ENCODE measurements at places on chromosomes 12 and 14.
A peak's percentile ranks its signal among the peaks of the same experiment; 100 is the strongest.

- no peak for DNase-seq
These were observed 17.8 kb downstream of the FBXL14 start for GRCh38 chr12:1576410-1577241.

DNA sequence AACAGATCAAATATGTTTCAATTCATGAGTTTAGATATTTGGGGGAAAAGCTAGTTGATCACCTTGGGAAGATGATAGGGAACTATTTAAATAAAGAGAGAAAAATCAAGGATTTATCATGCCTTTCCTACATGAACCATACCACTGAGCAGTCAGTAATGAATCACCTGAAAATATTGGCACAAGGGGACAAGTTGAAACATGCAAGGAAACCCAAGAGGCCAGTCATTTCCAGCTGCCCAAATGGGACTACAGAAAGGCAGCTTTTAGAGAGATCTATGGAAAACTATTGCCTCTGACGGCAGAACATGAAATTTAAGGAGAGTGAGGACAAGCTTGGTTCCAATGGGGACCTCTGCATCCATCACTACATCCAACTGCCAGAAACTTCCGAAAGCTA, 14.1 kb upstream of the ETV6 start:
- DNase-seq = no peak

DNA sequence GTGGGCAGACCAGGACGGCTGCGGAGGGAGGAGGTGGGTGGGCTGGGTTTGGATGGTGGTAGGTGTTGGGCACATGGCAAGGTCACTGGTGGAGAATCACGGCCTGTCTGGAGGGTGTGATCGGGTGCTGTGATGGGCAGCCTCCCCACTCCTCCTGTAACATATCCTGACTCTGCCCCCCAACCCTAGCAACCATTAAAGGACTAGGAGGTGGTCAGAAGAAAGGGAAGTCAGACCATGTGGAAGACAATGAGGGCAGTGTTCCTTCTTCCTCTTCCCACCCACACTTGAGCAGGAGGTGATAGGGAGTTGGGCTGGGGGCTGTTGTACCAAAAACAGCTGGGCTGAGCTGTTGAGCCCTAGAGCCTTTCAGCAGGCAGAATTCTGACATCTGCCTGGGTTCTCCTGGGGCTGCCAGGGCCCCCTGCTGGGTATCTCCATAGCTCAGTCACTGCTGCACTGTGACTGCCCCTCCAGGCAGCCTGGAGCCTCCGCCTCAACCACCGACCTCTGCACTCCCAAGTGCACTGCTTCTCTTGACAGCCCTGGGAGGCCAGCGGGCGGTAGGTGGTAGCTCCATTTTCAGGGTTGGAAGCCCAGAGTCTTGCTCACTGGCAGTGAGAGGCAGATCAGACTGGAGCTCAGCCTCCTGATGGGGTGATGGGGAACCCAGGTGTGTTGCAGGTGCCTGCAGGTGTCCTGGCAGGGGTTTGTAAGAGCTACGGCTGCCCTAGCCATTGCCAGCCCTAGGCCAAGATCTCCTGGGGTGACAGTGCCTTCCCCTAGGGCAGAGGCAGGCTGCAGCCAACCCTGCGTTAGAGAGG, 15.4 kb downstream of the VASH1 start:
- DNase-seq = peak; percentile 66

DNA sequence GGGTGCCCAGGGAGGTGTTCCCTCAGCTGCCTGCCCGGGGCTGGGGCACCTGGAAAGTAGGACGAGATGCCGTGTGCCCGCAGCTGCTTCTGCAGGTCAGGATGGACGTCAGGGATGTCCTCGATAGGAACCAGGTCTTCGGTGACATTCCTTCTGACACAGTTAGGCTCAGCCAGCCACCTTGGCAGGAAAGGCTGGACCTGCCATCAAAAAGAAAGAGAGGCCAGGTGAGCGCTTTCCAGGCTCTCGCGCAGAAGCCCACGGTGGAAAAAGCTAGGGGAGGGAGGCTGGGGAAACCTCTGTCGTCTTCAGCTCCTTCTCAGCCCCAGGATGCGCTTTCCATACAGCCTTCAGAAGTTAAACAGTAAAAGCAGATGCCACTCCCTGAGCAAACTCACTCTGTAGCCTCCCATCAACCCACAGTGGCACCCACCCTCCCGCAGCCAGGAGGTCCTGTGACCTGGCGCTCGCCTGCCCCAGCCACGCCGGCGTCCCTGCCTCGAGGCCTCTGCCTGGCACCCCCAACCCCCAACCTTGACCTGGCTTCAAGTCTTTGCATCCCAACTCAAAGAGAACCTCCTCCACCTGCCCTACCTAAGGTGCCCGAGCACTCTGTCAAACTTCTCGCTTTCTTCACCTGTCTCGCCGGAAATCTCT, 1.3 kb downstream of the DDX51 start:
- no peak for DNase-seq

DNA sequence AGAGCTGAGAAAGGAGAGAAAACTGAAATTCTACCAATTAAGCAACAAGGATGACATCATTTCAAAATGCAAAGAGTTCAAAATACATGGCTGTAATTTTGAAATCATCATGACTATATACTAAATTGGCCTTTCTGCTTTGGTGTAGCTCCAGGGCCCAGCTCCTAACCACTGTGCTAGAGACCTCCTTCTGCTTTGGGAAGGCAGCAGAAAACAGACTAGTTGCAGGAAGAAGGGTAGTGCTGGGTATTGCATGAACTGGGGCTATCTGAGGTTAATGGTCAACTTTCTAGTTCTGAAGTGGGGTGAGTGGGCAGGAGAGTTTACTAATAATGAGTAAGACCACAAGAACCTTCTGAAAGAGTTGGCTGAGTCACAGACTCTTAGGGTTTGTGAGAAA, 66.2 kb downstream of the PTGER2 start:
- DNase-seq = peak; percentile 53

- no peak for DNase-seq
These were observed 55.5 kb downstream of the DUSP16 start for GRCh38 chr12:12507121-12507520.

DNA sequence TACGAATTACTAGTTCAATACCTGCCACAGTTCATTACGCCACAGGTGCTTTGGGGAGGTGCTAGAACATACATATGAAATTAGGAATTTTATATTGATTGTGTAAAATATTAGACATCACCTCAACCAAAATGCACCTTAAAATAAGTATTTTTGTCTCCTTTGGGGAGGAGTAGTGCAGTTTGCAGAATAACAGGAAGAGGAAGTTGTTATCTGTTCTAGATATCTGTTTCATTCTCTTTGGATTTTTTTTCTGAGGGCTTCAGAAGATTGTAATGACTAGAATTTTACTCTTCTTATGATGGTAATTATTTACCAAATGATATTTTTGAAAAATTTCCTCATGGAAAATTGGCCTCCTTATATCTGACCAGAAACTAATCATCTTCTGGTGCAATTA, 9.9 kb upstream of the GYS2 start:
- peak; percentile 41 for DNase-seq

- DNase-seq = peak; percentile 54
These were observed 3.7 kb downstream of the REM2 start for GRCh38 chr14:22886500-22887259.

DNA sequence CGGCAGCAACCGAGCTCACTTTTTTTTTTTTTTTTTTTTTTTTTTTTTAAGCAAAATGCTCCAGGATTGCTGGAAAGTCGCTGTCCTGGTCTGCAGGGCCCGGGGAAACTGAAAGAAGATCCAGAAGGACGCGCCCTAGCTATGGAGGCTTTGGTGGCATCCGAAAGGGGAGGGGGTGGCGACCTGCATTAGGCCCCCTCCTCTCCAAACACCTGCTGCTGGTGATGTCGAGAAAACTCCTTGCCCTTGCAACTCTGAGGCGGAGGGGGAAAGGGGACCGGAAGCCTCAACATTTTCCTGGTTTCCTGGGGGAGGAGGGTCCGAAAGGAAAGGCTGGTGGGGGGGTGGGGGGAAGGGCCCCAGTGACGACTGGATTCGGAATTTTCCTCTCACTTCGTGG, 421.1 kb downstream of the VRK1 start:
- no peak for DNase-seq

DNA sequence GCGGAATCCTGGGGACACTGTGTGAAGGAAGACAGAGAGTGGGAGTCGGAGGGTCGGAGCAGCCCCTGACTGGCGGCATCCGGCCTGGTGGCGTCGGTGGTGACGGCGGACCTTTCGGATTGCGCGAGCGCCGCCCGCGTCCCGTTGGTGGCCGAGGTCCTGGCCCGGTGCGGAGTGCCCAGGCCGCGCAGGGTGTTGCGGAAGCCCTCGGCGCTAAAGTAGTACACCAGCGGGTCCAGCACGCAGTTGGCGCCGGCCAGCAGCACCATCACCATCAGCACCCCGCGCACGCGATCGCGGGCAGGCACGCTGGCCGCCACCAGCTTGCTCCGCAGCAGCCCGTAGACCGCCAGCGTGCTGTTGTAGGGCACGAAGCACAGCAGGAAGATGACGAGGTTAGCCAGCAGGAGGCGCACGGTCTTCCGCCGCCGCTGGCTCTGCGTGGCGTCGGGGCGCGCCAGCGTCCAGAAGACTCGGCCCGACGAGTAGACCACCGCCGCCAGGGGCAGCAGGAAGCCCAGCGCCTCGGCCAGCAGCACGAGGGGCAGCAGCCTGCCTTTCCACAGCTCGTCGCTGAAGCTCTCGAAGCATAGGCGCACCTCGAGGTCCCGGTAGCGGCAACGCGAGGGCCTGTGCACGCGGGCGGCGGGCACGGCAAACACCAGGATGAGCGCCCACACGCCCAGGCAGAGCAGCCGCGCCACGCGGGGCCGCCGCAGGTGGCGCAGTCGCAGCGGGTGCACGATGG, 13.1 kb upstream of the CHD4 start:
- DNase-seq = no peak

GRCh38 chr12:91388573-91388972, 206.0 kb upstream of the DCN start:
- DNase-seq = no peak

GRCh38 chr14:64755781-64756221, 51.6 kb downstream of the PLEKHG3 start:
- no peak for DNase-seq

- no peak for DNase-seq
These were observed 20.5 kb downstream of the RAP1B start for GRCh38 chr12:68631227-68631626.

- no peak for DNase-seq
These were observed 815 bp downstream of the NID2 start for GRCh38 chr14:52067873-52068614.

- DNase-seq = no peak
These were observed 9.9 kb upstream of the GOLGA3 start for GRCh38 chr12:132838410-132839080.

GRCh38 chr14:72521968-72522741, 371.7 kb downstream of the DPF3 start:
- DNase-seq = peak; percentile 35

- peak; percentile 53 for DNase-seq
These were observed 13.7 kb downstream of the FOXJ2 start for GRCh38 chr12:8045952-8046944.

- DNase-seq = no peak
These were observed 10.8 kb downstream of the STYX start for GRCh38 chr14:52740751-52741150.

- DNase-seq = no peak
These were observed 11.3 kb downstream of the RAB15 start for GRCh38 chr14:64960762-64961276.

GRCh38 chr14:67933266-67933665, 113.7 kb downstream of the RAD51B start:
- no peak for DNase-seq

DNA sequence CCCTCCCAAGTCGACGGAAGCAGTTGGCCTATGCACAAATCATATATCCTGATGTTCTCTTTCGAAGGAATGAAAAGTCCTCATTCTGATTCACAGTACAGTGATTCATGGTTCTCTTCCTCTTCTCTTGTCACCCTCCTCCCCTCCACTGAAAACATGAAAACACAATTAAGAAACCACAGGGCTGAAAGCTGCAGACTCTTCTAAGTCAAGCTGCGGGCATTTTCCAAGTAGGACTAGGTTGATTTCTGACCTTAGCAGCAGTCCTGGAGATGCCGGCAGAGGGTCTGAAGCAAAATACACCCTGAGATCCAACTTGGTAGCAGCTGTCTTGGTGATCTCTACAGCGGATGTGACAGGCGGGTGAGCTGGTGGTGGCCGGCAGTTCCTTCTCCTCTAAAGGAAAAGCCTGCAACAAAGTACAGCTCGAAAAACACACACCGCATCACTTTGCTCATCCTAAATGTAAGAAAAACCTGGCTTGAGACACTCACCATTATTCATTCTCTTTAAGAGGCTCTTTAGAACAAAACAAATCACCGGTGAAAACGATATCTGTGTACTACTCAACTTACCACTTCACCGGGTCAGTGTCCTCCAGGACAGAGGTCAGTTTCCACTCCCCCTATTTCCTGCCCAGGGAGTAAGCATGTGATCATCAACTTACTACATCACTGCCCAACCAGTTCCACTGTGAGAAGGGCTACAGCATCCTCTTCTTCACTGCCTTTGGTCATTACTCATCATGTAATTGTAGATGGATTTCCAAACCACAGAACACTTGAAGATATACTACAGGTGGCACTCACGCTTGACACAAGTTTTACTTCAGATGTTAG, 6.0 kb downstream of the TMCC3 start:
- peak; percentile 66 for DNase-seq

GRCh38 chr14:93274055-93274806, 58.6 kb downstream of the BTBD7 start:
- no peak for DNase-seq

Measured in MV-4-11 (cell line).